ENCODE measurements at places on chromosomes 16 and 17.

DNA sequence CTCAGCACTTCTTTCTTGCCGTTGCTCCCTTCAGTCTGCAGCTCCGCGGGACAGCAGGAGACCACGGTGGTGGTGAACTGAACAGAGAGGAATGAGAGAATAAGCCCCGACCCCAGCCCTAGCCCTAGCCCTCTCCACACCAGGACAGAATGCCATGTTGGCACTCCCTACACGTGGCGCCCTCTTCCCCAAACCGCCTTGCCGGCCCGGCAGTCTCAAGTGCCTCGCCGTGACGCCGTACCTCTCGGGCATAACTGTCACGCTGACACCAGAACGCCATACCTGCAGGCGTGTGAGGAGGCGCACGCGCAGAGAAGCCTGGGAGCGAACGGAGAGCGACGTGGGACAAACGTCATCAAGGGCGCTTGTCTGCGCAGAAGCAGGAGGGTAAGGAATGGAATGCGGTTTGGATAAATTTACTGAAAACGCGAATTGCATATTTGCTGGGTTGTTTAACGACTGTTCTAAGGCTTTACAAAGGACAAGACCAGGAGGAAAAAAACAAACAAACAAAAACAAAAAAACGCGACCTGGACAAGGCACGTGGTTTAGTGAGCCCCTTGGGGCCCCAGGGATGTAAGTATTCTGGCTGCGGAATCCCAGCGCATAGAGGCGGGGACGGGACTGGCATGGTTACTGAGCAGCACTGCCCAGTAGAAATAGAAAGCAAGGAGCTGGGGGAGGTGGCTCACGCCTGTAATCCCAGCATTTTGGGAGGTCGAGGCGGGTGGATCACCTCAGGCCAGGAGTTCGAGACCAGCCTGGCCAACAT lies at the start of gene AARSD1:
Gene AARSD1 (minus strand): TSS at position 294 of the 772 bp plus-strand sequence. CDS start 14 bp downstream, at position 280.
- DNase-seq, result peak; percentile 79

DNA sequence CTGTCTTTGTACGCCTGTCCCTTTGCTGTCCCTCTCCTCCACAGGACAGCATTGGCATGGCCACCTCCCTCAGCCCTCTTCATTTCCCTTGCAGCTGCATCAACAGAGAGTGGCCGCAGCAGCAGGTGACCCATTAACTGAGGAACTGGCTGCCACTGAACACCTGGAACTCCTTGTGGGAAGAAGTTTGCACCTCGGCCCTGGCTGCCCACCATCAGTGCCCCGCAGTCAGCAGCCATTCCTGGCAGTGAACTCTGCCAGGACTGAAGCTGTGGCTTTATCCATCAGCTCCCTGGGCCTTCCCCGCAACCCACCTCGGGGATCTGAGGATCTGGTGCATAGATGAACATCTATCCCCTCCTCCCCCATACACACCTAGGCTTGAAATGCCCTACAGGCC lies 13.1 kb upstream of the RNF135 start:
- no peak for DNase-seq

DNA sequence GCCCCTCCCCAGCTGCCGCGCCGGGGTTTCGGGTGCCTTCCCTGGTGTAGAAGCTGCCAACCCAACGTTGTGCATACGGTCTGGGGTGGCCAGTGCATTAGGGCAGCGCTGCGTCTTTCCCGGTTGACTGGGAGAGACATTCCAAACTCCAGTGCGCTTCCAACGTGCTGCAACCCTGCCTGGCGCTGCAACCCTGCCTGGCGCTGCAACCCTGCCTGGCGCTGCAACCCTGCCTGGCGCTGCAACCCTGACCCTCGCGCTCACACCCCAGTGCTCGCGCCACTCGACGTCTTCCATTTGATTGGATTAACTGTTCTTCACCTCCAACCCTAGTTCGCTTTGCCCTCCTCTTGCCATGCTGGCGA lies 488 bp upstream of the HAP1 start:
- DNase-seq, result no peak

GRCh38 chr16:56547120-56547948 lies 17.5 kb upstream of the MT4 start:
- no peak for DNase-seq

DNA sequence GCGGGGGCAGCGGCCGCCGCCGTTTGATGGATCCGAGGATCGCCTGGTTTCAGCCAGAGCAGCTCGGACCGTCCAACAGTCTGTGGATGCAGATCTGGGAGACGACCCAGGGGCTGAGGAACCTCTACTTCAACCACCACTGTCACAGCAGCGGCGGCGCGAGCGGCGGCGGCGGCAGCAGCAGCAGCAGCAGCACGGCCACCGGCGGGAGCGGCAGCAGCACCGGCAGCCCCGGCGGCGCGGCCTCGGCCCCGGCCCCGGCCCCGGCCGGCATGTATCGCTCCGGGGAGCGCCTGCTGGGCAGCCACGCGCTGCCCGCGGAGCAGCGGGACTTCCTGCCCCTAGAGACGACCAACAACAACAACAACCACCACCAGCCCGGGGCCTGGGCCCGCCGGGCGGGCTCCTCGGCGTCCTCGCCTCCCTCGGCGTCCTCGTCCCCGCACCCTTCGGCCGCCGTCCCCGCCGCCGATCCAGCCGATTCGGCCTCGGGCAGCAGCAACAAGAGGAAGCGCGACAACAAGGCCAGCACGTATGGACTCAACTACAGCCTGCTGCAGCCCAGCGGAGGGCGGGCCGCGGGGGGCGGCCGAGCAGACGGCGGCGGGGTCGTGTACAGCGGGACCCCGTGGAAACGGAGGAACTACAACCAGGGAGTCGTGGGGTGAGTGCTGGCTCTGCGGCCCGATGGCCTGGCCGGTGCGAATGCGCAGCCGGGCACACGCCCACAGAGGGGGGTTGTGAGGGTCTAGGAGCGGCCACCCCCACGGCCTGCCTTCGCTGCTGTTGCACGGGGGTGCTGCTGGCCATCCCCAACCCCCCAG lies 702 bp downstream of the TENT4B start:
- no peak for DNase-seq

- DNase-seq, result no peak
Observed at GRCh38 chr17:75754378-75755204, 10.4 kb downstream of the GALK1 start.
